ENCODE measurements at places on chromosomes 2 and 18. TPM values are rescaled to one million over a fixed set of nuclear protein-coding genes. Genes with fewer than 3 reads are reported as not detected.
A peak's percentile ranks its signal among the peaks of the same experiment; 100 is the strongest.

DNA sequence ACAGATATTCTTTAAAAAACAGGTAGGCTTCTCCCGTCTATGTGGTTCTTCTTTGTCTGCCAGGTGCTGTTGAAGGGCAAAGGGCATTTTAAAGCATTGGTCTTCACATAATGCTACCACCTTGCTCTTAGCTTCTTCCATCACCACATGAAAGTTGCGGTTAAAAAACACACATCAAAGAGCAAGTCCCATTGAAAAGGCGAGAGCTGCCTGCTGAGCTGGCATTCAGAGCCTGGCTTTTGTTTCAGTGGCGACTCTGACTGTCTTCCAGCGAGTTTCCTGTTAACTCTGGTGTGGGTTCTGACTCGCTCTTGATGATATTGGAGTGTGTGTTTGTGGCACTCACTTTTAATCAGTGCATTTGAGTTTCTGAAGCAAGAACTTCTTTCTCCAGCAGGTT, 624.9 kb upstream of the FANCL start:
- DNase-seq, result no peak

GRCh38 chr2:217433522-217433921, 569.3 kb downstream of the TNS1 start:
- no peak for DNase-seq

- no peak for DNase-seq
Observed at GRCh38 chr2:179837408-179837807, 24.0 kb downstream of the ZNF385B start.

- DNase-seq, result no peak
Observed at GRCh38 chr2:139386401-139386800, 606.2 kb upstream of the NXPH2 start.

DNA sequence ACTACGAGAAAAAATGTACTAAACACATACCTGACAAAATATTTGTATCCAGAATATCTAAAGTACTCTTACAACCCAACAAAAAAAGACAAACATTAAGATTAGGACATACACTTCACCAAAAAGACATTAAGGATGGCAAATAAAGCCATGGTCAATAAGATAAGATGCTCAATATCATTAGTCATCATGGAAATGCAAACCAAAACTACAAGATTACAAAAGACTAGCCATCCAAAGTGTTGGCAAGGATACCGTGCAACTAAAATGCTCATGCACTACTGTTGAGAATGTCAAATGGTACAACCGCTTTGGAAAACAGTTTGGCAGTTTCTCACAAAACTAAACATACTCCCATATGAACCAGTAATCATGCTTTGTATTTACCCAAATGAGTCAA, 29.7 kb downstream of the MAP3K2 start:
- DNase-seq, result no peak

DNA sequence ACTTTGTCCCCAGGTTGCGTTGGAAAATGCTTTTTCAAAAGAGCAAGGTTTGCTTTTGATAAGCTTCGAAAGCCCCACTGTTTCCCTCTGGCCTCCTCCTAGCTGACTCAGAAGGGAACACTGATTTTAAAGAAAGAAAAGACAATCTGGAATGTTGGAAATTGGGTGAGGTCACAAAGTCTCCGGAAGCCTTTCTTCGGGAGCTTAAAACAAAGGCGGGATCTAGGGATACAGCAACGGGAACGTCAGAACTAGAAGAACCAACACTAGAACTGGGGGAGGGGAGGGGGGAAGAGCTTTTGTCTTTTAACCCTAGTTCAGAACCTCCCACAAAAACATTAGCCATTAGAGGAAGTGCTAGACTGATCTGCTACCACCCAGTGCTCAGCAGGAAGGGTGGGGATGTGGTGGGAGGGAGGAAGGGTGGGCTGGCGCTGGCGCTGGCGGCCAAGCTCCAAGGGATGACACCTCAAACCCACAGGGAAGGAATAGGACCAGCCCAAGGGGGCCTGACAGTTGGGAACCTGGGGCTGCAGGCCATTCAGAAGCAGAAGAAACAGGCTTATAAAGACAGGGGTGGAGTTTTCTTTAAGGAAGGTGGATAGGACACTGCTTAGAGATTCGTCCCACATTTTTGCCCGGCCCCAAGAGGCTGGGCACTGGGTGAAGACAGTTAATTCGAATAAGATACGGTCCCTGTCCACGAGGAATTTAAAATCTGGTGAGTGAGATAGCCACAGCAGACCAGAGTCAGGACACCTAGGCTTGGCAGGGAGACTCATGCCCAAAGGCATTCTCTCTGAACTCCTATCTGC, 1.7 kb downstream of the TMSB10 start:
- peak; percentile 47 for DNase-seq

- DNase-seq, result peak; percentile 39
Observed at GRCh38 chr18:79517341-79517740, 121.6 kb downstream of the NFATC1 start.

DNA sequence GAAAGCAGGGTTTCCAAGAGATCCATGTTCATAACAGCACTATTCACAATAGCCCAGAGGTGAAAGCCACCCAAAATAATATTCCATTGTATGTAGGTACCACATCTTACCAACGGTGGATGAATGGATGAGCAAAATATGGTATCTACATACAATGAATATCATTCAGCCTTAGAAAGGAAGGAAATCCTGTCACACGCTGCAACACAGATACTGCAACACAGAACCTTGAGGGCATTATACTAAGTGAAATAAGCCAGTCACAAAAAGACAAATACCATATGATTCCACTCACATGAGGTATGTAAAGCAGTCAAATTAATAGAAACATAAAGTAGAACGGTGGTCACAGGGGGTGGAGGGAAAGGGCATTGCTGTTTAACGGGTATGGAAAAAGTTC, 155.7 kb downstream of the DTNB start:
- DNase-seq, result no peak

The ARL5A gene
- total RNA-seq, result 34.2 TPM

The MARCHF4 gene
- total RNA-seq, result not detected

The LOXHD1 gene
- 0.18 TPM for total RNA-seq
